ENCODE measurements at places on chromosomes 4 and X.

DNA sequence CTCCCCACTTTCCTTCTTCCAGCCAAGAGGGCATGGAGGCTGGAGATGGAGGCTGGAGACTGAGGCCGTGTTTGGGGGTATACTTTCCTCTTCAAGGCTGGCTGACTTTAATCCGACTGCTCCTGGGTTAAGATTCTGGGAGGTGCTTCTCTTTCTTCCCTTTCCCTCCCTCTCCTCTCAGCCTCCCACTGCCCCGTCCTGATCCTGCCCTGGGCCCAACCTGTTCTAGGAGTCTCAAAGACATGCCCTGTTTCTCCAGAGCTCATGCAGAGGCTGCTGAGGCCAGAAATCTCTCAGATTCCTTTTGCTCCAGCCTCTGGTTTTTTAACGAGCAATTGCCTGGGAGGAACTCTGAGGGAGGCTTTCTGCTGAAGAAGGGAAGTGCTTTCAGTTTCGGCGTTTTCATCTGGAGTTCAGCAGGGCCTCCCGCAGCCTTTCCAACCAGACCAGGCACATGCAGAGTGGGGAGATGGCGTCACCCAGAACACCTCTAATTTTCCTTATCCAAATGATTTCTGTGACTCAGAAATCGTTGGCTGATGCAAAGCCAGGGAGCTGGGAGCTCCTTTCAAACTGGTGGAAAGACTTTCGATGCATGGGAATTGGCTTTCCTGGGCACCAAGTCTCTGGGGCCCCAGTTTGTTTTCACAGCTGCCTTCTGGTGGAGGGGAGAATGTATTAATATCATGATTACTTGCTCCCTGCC, 34.5 kb upstream of the FAM9C start:
- DNase-seq = no peak

DNA sequence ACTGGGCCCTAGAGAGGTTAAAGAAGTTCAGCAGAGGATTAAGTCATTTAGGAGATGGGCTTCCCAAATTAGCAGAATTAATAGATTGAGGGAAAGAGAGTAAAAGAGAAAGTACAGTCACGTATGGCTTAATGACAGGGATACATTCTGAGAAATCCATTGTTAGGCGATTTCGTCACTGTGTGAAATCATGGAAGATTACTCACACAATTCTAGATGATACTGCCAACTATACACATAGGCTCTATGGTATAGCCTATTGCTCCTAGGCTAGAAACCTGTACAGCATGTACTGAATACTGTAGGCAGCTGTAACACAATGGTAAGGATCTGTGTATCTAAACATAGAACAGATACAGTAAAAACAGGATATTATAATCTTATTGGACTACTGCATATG, 180.6 kb downstream of the RNF150 start:
- no peak for DNase-seq

DNA sequence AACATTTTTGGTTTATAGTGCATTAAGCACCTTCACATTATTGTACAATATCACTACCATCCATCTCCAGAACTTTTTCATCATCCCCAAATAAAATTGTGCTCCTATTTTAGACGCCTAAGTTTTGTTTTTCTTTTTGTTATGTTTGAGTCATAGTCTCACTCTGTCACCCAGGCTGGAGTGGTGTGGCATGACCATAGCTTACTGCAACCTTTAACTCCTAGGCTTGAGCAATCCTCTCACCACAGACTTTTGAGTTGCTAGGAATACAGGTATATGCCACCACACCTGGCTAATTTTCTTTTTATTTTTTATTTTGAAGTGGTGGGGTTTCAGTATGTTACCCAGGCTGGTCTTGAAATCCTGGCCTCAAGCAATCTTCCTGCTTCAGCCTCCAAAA, 33.9 kb downstream of the PRSS12 start:
- DNase-seq = no peak

DNA sequence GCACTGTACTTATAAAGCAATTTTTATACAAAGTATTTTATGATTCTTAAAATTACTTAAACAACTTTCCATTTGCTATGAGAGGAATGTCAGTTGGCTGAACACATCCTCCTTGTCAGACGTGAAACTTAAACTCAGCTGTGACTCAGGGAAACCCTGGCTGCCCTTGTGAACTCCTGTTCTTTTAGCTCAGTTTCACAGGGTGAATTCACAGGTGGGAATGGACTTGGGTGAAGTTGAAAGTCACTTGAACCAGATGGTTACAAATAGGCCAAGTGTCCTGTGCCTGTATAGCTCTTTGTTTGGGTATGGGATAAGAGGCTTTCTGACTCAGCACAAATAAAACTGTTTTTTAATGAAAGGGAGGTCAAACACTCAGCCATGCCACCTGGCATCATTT, 67.4 kb upstream of the FAM47B start:
- DNase-seq = no peak

Measured in D721Med (cell line).